ENCODE measurements at places on chromosomes 1 and 21.
A peak's percentile ranks its signal among the peaks of the same experiment; 100 is the strongest.

DNA sequence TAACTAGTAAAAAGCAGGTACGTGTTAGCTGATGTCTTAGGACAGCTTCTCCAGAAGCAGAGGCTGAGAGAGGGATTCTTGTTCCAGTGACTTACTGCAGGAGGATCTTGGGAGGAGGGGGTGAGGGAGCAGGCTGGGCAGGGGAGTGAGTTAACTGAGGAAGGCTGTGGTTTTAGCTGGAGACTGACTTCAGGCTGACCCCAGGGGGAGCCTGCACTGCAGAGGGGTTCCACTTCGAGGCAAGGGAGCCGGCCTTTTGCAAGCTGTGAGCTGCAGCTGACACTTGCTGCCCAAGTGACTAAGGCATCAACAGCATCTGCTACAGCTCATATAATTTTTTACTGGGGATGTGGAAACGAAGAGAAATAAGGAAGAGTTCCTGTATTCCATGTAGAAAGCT, 50.4 kb upstream of the SOD1 start:
- no peak for DNase-seq

- no peak for DNase-seq
Measured at GRCh38 chr1:93615582-93616150, 66.0 kb downstream of the BCAR3 start.

DNA sequence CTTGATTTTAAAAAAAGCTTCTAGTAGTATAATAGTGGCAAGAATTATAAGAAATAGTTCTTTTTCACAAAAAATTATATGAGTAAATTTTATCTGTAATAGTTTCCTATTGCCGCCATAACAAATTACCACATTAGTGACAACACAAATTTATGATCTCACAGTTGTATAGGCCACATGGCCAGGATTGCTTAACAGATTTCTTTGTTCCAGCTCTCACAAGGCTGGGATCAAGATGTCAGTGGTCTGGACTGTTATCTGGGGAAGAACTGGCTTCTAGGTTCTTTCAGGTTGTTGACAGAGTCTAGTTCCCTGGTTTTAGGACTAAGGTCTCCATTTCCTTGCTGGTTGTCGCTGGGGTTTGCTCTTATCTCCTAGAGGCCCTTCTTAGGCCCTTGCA, 236.4 kb downstream of the USP25 start:
- DNase-seq = no peak

DNA sequence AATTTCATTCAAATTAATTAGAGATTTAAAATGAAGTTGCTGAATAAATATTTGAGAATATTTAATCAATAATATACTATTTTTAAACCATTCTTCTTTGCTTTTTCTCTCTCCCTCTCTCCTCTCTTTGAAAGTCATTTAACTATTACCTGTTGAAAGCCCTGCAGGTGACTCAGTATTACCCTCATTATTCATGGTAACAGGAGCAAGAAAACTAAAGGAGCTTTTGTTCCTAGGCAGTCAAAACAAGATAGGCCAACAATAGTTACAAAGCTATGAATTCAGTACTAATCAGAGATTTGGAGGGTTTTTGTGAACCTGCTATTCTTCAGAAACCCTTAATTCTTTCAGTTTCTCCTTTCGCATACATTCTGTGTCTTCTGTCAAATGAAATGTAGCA, 721.3 kb upstream of the NCAM2 start:
- DNase-seq = no peak

GRCh38 chr1:147598621-147599361, 57.5 kb downstream of the BCL9 start:
- DNase-seq = no peak

GRCh38 chr1:186806477-186806876, 22.3 kb upstream of the PLA2G4A start:
- DNase-seq = no peak

GRCh38 chr1:28256197-28256827, 3.0 kb upstream of the SESN2 start:
- DNase-seq = no peak

- DNase-seq = no peak
Measured at GRCh38 chr1:21451212-21451611, 11.3 kb downstream of the NBPF3 start.

DNA sequence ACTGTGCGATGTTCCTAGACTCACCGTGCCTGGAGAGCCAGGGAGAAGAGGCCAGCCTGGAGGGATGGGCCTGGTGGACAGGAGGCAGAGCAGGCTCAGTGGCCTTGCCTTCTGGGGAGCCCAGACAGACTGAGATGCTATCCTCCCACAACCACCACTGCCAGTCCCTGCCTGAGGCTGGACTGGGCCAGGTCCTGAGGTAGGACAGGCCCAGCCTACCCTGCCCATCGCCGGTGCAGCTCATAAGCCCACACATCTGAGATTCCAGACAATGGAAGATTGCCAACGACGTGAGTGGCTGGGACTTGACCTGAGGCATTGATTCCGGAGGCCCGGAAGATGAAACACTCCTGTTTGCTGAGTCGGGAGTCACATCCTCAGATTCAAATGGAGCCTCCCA, 5.8 kb downstream of the CLEC20A start:
- no peak for DNase-seq

- DNase-seq = no peak
Measured at GRCh38 chr1:81950591-81951244, 150.0 kb downstream of the ADGRL2 start.

DNA sequence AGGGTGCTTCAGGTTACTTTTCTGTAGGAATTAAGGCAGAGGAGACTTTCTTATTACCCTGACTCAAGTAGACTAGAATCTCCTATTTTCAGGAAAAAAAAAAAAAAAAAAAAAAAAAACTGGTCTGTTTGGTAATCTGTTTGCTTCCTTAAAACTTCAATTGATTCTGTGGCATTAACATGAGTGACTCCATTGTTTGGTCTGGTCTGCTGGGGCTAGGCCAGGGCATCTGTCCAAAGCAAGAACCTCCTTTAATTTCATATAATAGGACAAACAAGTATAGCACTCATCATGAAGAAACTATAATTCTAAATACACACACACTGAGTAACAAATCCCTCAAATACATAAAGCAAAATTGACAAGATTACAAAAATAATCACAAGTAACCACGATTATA, 32.9 kb upstream of the LRRC7 start:
- no peak for DNase-seq

DNA sequence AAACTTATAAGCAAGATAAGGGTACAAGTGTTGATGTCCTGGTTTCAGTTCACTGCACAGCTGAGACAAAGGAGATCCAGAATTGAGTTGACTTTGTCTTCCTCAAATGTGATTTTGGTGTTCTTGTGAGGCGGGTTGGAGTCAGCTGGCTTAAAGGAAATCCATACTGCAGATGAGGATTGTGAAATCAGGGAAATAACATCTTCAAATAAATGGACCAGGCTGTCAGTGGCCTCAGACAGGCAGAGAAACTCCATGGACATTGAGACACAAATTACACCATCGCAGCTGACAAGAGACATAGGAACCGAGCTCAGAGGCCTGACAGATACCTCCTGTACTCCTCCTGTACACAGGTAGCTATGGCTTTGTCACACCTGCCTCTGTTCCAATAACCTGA, 27.0 kb upstream of the REG4 start:
- no peak for DNase-seq

GRCh38 chr1:41745022-41745421, 173.7 kb downstream of the HIVEP3 start:
- no peak for DNase-seq

- peak; percentile 30 for DNase-seq
Measured at GRCh38 chr1:206507284-206508129, at the start of gene RASSF5. RASSF5 (plus strand) TSS chr1:206507531; CDS start chr1:206507603, 72 bp downstream.

DNA sequence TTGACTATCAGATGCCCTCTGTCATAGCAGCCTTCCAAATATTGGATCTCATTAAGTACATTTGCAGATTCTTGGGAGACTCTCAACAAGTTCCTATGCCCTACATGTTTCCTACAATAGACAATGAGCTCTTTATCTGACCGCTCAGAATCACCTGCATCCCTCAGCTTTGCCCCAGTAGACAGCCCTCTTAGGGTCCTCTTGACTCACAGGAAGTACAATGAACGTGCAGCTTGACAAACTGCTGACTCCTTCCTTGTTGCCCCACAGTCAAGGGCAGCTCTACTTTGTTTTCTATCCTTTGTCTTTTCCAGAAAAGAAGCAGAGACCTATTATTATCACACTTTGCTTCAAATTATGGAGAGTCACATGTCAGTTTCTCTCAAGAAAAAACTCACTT, 27.6 kb downstream of the SLC44A5 start:
- DNase-seq = no peak

DNA sequence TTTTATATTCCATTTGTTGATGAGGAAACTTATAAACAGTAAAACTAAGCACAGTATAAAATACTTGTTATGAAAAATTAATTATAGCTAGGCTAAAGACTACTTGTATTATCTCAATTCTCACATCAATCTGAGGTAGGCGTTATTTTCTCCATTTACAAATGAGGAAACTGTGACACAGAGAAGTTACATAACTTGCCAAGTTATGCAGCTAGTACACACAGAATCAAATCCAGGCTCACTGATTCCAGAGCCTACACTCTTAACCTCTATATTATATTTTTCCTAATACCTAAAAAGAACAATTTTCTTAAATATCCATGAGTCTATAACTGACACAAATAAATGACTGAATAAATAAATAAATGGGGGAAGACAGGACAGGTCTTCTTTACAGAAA, 11.2 kb upstream of the VPS45 start:
- DNase-seq = no peak

DNA sequence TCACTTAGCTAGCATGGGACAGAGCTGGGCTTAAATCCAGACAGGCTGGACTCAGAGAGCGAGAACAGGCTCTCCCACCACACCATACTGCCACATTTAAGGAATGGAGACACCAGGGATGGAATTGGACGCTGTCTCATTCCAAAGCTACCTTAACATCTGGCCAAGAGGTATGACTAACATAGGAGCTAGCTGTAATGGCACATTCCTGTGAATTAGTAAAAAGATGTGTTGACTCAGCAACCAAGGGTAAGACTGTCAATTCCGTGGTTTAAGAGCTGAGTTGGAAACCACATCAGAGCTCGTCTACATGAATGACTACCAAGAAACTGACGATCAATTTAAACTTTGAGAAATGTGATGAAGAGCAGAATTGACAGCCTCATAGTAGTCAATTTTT, 8.3 kb upstream of the TNFRSF9 start:
- DNase-seq = no peak

DNA sequence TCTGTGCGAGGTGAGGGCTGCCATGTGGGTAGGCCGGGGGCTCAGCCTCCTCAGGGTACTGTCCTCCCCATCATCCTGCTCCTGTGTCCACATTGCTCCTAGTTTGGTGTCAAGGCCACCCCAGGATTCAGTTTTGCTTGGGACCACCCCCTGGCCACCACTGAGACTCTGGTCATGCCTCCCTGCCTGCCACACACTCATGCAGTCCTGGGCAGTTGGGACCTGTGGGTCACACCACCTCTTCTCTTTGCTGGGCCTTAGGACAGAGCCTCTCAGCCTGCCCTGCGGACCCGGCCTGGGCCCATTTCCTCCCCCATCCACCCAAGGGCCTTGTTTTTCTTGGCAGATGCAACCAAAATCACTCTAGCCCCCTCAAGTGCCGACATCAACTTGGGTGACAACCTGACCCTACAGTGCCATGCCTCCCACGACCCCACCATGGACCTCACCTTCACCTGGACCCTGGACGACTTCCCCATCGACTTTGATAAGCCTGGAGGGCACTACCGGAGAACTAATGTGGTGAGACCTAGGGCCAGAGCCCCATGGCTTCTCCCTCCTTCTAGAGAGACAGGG, 19.4 kb downstream of the TMEM81 start:
- DNase-seq = no peak

GRCh38 chr1:204564835-204565234, 48.6 kb downstream of the MDM4 start:
- no peak for DNase-seq

GRCh38 chr21:42093991-42094421, 22.9 kb downstream of the UMODL1 start:
- no peak for DNase-seq

DNA sequence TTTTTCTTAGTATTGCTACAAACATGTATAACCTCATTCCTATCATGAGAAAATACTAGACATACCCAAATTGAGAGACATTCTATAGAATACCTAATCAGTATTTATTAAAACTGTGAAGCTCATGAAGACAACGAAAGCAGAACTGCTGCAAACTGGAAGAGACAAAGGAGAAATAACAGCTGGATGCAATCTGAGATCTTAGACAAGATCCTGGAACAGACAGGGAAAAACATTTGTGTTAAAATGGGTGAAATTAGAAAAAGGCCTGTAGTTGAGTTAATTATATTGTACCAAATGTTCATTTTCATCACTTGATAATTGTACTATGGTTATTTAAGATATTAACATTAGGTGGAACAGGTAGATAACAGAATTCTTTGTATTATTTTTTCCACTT, 392.0 kb downstream of the PLPP3 start:
- DNase-seq = no peak

DNA sequence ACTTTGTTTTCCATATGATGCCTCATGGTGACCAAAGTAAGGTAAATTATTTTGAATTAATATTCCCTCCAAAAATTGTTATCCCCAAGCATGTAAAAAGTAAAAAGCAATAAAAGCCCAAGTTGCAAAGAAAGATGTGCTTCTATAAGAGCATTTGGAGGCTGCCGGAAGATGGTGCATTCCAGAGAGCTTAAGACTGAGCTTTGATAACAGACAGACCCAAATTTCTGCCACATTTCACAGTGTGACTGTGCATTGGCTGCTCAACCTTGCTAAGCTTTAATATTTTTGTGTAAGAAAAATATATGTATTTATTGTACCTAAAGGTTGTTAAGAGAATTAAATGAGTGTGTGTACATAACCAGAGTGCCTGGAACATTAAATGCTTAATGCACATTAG, 67.9 kb downstream of the CYYR1 start:
- DNase-seq = no peak
